ENCODE measurements at places on chromosomes 4 and X.

GRCh38 chr4:188987011-188987410, 847.8 kb downstream of the TRIML1 start:
- DNase-seq, result no peak

DNA sequence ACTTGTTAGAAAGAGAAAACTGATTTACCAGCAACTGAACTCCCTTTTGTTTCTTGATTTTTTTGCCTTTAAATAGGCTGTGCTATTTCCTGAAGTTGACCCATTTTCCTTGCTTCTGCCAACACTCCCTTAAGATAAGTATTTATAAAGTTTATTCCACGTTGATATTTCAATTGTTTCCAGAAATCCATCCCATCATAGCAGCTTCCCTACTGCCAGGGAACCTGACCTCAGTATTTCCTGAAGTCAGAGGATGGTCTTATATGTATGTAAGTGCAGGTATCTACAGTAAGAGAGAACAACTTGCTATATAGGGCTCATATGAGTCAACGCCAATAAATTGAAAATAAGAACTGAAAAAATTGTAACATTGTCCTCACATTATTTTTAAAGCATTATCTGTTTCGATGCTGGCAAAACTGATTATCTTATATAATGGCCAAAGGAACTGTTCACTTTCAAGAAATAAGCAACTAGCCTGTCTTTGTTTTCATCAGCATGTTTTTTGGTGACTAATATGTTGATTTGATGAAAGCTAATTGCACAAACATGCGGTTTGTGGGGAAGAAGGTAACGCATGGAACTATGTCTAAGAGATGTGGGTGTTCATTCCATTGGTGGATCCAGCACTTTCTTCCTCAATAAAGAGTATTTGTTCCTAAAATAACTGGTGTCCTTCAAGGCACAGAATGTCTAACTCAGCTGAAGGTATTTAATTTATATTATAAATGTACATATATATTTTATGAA, 4.7 kb downstream of the LIMCH1 start:
- DNase-seq, result no peak

DNA sequence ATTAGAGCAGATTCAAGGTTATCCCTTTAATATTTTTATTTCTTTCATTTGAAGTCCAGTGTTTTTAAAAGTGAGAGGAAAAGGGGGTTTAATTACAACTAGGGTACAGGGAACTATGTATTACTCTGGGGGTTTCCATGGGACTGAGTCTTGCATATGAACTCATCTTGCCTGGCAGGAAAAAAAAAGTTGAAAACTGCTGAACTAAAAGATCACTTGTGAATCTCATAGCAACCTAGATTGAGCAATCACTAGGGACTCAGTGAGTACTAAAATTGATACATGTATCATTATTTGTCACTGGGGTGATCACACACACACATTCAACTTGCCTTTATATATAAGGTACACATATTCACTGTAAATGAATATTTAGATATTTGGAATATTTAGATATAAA, 180.7 kb upstream of the SFRP2 start:
- DNase-seq, result no peak

DNA sequence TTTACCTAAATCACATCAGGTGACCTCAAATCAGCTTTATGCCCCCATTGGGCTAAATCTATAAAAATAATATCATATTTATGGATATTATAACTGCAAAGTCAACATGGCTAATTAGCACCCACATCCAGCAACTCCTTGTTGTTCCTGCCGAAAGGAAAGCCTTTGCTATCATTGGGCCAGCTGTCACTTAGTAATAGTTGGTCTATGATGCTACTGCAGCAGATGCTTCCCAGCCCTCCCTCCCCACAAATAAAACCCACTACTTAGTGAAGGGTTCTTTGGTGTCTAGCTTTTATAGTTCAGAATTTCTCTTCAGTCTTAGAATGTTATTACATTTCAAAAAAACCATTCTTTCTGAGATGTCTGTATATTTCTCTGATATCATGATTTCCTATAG, 116.9 kb upstream of the ENPEP start:
- no peak for DNase-seq

- DNase-seq, result no peak
These were observed 53.0 kb upstream of the DAPP1 start for GRCh38 chr4:99763635-99764101.

- no peak for DNase-seq
These were observed 41.6 kb downstream of the APBB2 start for GRCh38 chr4:41172786-41173185.

GRCh38 chr4:101332424-101332823, 14.9 kb downstream of the PPP3CA start:
- no peak for DNase-seq

- no peak for DNase-seq
These were observed 29.7 kb upstream of the LNX1 start for GRCh38 chr4:53620956-53621355.

DNA sequence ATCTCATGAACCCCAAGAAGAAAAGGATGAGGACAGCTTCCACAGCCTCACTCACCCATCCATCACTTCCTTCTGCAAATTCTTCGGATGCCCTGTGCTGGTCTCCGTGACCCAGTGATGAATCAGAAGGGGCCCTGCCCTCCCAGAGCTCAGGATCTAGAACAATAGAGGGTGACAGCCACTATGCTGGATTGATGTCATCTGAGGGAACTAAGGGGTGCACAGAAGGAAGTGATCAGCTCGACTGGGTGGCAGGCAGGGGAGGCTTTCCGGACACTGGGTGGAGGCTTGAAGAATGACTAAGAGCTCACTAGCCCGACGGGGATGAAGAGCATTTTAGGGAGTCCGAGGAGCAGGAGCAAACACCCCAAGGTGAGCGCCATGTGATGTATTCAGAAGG, 1.4 kb upstream of the ZNF185 start:
- no peak for DNase-seq

GRCh38 chr4:77123411-77123810, 33.6 kb upstream of the CCNG2 start:
- DNase-seq, result no peak

GRCh38 chrX:68109162-68109561, 324.1 kb downstream of the OPHN1 start:
- DNase-seq, result no peak

DNA sequence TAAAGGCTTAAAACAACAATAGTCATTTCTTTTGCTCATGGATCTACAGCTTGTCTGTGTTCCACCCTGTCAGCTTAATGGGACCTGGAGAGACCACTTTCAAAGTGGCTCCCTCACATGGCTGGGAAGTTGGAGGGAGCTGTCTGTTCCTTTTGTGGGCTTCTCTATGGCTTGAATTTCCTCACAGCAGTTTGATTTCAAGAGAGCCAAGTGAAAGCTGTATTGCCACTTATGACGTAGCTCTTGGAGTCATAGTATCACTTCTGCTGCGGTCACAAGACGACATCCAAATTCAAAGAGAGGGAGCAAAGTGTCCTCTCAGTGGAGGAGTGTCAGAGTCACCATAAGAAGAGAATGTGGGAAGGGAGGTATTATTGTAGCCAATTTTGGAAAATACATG, 22.7 kb upstream of the ACSL1 start:
- no peak for DNase-seq

DNA sequence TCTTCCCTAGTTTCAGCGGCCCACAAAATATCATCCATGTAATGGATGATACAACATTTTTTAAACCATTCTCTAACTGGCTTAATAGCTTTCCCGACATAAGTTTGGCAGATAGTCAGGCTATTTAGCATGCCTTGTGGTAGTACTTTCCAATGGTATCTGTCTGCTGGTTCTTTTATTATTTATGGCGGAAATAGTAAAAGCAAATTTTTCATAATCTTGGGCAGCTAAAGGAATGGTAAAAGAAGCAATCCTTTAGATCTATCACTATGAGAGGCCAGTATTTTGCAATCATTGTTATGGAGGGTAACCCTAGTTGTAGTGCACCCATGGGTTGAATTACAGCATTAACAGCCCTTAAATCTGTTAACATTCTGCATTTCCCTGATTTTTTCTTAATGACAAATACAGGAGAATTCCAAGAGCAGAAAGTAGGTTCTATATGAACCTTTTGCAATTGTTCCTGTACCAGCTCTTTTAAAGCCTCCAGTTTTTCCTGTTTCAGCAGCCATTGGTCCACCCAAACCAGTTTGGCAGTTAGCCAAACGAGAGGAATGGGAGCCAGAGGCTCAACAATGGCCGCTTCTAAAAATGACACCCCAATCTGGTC, 14.3 kb upstream of the HSD17B11 start:
- DNase-seq, result no peak

GRCh38 chrX:51144828-51145442, 187.7 kb upstream of the NUDT10 start:
- DNase-seq, result peak; percentile 66

GRCh38 chr4:105327956-105328355, 145.9 kb downstream of the PPA2 start:
- DNase-seq, result no peak

GRCh38 chr4:821631-822030, 4.3 kb downstream of the CPLX1 start:
- DNase-seq, result no peak

- DNase-seq, result no peak
These were observed 197.9 kb downstream of the IL13RA2 start for GRCh38 chrX:114819509-114819908.

- no peak for DNase-seq
These were observed 107.9 kb downstream of the PSAPL1 start for GRCh38 chr4:7326693-7327340.

GRCh38 chr4:7515390-7515902, 80.7 kb upstream of the PSAPL1 start:
- DNase-seq, result no peak

- no peak for DNase-seq
These were observed 48.9 kb downstream of the ARHGEF6 start for GRCh38 chrX:136731798-136732197.

DNA sequence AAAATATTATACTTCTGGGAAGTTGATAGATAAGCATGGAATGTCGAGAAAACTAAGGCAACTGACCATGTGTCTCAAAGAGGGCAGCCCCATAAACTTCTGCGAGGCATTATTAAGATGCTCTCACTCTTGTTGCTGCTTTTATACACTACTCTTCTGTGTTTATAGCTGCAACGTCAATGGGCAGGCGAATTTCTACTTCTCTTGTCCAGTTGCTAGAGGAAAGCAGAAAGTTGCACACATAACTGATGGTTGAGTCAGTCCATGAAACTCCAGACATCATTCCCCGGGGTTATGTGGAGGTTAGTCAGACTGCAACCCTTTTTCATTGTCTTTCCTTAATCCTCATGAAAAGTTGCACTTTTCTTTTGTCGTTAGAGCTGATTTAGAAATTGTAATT, 39.8 kb downstream of the VCX3B start:
- peak; percentile 58 for DNase-seq

DNA sequence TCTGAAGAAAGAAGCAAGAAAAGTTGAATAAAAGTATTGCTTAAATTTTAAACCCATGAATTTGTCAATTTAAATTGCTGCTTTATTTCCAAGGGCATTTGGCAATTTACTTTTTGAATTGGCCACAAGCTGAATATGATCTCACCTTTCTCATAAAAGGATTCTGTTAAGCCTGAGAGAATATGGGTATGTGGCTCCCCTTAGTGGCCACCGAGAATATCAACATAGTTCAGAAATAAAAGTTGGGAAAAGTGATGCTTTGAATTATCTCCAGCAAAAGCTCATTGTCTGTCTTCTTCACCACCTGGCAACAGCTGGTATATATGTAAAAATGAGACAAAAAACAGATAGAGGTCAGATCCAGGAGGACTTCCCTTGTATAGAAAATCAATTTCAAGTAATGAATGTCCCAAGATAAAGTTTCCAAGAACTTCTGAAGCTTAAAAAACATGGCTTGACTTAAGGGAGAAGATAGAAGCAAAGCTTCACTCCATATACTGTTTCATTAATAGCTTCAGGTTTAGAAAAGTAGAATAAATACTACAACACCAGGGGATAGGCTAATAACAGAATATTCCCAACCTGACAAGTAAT, 290.7 kb upstream of the FAM241A start:
- no peak for DNase-seq

DNA sequence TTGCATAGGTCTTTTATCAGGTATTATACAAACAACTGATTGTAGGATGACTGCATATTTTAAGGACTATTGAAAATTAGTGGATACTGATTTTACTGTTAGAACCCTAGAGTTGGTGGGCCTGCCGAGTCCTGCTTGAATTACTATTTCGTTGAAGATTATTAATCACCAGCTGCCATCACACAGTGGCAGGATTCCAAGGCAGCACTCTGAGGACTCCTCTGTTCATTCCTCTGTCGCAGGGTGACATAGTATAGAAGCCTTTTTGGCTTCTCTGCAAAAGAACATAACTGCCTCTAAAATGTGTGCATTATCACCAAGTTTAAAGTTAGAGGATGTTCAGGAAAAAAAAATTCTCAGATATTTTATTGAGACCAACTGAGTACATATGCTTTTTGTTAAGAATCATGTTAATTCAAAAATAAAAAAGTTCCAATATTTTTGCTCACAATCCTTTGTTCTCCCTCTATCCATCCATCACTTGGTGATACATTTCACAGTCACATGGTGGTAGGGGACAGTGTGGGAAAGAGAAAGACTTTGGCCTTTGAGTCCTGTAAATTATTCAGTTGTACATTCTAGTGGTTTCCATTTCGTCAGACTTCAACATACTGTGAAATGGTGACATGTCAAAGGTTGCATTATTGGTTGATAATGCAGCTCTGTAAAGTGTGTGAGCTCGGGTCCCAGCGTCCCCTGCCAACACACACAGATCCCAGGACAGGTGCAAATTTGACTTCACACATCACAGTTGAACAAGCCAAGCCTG, 332.5 kb downstream of the GRID2 start:
- DNase-seq, result no peak

DNA sequence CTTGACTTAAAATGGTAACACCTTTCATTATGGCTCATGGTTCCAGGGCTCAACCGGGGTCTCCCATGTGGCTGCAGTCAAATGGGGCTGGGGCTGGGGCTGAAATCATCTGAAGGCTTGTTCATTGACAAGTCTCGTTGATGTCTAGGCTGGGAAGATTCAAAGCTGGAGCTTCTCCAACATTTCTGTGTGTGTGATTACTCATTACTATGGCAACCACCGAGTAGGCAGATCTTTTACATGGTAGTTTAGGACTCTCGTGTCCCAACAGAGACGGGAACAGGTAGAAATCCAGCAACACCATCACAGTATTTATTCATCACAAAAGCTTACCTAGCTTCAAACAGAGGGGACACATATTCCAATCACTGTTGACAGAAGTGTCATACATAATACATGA, 7.8 kb downstream of the YTHDC1 start:
- no peak for DNase-seq

- no peak for DNase-seq
These were observed 439.1 kb downstream of the PACRGL start for GRCh38 chr4:21139327-21139726.

GRCh38 chr4:55253948-55254593, 92.0 kb upstream of the SRD5A3 start:
- DNase-seq, result no peak

Measured in islet precursor cell (in vitro differentiated cells).